Stimulated activated CD8-positive, alpha-beta memory T cell treated with anti-CD3 and anti-CD28 coated beads, Interleukin-15, amount 100 ng/mL, for 4 hours (primary cell): ENCODE measurements at places on chromosomes 6 and 20.

GRCh38 chr20:59571151-59571550 is 33.2 kb upstream of the PHACTR3 start:
- DNase-seq = no peak

DNA sequence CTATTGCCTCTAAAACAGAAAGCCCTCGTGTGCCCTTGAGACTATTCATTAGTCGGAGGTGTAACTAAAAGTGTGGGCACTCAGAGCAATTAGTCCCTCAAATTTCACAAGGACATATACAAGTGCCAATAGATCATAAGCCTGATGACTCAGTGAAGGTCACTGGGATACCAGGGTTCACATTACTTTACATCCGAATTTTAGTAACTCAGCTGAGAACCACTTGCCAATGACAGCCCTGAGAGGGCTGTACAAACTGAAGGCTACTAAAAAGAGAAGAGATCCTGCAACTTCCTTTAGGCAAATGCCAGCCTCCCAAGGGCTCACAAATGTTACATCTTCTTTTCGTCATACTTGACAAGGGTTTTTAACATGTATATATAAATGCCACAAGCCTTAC is 369.6 kb downstream of the TENT5A start:
- DNase-seq = no peak

DNA sequence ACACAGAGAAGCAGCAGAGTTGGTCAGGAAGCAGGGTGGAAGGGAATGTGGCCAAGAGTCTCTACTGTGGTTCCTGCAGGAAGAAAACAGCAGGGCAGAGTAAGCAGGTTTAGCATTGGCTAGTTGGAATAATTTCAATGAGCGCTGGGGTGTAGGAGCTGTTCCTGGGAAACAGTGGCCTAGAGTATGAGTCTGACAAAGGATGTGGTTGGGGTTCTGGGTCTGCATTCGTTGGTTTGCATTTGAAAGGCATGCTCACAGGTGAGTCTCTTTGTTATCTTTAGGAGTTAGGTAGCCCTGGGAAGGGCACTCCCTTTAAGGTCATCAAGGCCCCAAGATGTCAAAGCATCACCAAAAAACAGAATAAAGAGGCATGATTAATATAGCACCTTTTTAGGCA is 911.6 kb upstream of the SLC35B3 start:
- no peak for DNase-seq

GRCh38 chr20:40856653-40857052 is 167.6 kb upstream of the MAFB start:
- DNase-seq = no peak

- no peak for DNase-seq
Observed at GRCh38 chr20:3532089-3532615, 61.3 kb downstream of the ATRN start.

DNA sequence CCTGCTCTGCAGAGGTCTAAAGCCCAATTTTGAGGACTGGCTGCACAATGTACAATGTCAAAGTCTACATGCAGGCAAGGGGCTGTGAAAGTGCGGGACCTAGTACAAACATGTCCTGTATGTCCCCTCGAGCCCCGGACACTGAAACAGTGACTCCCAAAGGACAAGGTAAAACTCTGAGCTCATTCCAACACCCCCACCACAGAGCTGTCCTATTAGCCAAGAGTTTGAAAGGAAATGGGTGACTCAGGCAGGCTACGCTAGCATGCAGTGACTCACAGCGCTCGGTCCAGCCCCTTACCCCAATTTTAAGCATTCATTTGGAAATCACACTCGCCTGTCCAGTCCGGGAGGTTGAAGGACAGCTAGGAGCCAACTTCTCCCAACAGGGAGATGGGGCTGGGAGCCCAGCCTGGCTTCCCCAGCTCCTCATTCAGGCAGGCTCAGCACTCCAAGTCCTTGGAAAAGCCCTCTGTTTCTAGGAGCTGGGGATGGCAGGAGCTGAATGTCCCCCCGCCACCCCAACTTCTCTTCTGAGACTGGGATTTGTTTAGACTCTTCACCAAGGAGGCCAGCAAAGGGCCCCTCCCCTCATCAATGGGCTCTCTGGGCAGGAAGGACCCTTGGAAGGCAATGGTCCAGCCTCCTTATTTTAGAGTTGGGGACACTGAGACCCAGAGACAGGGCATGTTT is 3.9 kb downstream of the SDC4 start:
- DNase-seq = no peak

GRCh38 chr20:24964506-24964840 is 15.4 kb downstream of the CST7 start:
- no peak for DNase-seq

GRCh38 chr20:53609491-53610445 is 16.1 kb upstream of the ZNF217 start:
- peak; percentile 48 for DNase-seq

GRCh38 chr20:58585753-58586540 is 65.1 kb upstream of the STX16 start:
- DNase-seq = no peak

DNA sequence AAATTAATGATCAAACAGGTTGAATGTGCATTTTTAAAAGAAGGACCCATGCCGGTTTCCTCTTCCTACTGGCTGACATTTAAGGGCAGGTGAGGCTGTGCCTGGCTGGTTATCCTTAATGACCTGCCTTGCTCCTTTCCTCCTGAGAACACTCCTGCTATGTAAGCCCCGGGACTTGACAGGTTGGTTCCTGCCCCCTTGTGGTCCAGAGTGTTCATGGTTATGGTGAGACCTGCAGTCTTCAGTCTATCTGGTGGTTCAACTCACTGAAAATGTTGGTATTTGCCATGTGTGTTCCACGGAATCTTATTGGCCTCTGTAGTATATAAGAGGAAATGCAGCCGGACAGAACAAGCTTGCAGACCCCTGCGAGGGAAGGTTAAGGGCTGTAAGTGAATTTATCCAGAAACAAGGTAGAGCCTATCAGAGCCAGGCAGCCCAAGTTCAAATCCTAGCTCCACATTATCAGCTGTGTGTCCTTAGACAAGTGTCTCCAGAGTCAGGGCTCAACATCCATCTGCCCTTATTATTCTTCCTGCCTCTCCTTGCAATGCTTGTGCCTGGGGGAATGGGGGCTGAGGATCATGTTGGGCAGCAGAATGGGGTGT is 5.2 kb upstream of the BPIFA3 start:
- DNase-seq = no peak

DNA sequence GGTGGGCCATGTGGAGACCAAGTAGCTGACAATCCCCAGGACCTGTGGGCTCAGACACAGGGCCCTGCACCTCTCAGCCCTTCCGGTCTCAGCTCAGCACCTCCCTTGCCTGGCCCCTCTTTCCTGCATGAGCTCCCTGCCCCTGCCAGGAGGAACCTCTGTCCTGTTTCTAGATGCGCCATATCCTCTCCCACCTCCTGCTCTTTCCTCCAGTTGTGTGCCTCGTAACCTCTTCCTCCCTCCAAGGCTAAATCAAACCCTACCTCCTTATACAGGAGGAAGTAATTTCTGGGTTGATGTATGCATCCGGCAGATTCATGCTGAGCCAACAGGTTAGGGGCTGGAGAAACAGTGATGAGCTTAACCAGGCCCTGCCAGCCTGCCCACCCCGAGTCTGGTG is 30.9 kb downstream of the ITPR3 start:
- no peak for DNase-seq

DNA sequence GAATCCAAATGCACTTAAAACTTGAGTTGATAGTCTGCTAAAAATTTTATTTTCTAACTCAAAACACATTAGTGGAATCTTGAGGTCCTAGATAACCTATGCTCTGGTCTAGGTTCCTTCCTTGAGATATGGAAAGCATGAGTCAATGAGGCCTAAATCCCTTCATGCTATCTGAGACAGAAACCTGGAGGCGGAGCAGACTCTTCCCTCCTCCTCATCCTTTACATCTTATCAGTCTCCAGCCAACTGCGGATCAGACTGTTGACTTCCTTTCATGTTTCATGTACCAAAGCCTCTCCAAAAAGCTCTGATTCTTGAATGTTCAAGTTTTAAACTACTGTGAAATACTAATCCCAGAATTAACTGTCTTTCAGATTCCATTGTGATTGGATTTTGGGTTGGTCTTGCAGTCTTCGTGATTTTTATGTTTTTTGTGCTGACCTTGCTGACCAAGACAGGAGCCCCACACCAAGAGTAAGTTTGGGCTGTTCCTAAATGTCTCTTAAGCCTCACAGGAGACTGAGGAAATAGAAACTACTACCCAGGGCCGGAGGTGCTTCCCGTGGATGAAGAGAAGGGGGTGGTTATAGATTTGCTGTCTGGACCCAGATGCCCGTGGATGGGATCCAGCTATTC is 29.1 kb downstream of the MRAP2 start:
- DNase-seq = no peak

GRCh38 chr6:45045253-45045601 is 282.9 kb upstream of the RUNX2 start:
- DNase-seq = no peak

DNA sequence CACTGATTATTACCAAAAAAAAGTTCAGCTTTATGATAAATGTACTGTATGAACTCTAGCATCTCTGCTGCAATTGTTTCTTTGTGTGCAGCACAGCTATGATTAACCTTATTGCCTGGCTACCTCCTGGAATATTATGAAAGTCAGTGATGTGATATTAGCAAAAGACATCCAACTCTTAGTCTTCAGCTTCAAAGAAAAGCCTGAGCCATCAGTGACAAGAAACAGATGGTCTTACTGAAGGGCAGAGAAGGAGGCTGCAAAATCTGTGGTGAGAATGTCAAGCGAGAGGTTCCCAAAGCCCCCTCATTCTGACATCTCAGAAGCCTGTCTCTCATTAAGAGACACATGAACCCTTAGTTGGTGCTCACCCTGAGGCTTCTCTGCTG is 89.4 kb upstream of the TNFAIP3 start:
- DNase-seq = no peak

DNA sequence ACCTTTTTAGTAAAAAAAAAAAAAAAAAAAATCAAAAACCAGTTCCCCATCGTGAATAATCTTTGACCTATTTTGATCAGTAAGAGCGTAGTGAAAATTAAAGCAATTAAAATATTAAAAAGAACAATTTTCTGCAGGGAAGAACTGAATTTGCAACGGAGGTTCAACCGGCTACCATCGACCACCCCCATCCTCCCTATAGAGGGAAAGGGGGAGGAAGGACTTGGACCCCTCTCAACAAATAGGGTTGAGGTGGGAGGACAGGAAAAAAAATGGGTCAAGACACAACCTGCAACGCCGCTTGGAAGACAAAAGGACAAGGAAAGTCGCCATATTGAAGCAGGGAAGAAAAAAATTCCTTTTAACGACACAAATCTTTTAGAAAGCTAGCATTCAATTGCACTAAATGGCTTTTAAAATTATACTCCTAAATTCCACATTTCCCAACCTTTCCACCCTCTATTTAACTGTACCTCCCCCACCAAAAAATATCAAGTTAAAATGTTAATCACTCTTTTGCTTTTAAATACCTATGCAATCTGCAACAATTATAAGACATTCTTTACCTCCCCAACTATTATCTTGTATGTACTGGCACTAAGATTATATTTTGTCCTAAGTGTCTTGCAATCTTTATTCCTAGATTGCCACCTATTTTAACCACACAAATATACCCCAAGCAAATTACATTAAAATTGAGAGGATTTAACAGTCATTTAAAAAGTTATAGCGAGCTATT is 1.7 kb downstream of the PPP1R10 start:
- no peak for DNase-seq

DNA sequence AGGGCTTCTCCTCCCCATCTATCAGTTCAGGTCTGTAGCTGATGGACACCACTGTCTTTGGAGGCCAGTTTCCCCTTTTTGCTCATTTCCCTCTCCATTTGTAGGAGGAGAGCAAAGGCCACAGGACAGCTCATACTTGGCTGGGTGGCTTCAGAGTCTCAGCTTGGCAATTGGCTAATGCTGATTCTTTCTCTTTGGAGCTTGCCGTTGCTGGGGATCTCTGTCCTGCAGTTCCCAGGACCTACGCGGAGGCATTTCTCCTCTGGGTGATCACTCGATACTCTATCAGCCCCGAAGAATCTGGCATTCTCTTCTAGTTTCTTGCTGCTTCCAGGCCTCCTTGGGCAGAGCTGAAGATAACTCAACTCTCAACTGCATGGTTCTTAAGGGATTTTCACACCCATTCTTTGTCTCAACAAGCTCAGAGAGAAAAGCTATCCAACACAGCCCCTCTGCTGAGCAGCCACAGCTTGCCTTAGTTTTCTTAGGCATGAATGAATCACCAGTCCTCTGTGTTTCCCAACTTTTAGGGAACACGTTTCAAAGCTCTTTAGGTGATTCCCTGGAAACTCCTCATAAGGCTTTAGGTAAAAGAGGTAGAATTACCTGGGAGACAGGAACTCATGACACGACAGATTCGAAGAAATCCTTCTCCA is 19.2 kb upstream of the SSR1 start:
- DNase-seq = no peak

GRCh38 chr20:22495172-22495571 is 89.2 kb downstream of the FOXA2 start:
- DNase-seq = no peak

GRCh38 chr6:88882536-88882935 is 80.9 kb downstream of the RNGTT start:
- DNase-seq = no peak

GRCh38 chr6:11585426-11586016 is 48.0 kb downstream of the TMEM170B start:
- no peak for DNase-seq

DNA sequence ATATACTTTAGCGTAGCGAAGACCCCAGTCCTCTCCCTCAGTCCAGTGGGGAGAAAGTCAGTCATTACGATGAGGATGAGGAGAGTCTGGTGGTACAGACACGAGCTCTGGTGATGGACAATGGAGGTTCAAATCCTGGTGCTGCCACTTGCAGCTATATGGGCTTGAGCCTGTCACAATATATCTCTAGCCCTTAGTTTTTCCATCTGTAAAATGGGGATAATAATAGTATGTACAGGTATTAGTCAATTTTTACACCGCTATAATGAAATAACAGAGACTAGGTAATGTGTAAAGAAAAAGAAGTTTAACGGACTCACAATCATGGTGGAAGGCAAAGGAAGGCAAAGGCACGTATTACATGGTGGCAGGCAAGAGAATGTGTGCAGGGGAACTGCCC is 237.9 kb downstream of the BCAS1 start:
- no peak for DNase-seq

- no peak for DNase-seq
Observed at GRCh38 chr20:43514648-43514999, 7.1 kb downstream of the L3MBTL1 start.

DNA sequence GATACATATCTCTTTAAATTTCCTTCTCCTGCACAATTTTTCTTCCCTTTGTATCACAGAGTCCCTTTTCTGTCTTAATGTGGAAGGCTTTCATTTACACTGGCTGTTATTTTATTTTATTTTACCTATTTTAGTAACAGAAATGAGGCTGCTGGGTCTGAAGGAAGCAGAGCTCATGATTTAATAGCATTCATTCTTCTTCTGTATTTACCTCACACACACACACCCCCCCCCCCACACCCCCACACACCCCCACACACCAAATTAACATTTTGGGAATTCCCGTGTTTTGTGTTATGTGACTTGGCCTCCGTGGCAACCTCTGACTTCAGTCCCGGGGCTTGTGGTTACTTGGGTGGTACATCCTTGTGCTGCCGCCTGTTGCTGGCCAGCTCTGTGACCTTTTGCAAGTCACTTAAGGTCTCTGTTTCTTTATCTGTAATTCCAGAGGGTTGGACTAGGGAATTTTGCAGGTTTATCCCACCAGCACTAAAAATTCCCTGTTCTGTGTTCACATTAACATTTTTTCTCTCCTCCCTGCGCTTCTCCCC is 108.8 kb downstream of the TIAM2 start:
- no peak for DNase-seq
